ENCODE measurements at places on chromosomes 6 and 20. TPM values are rescaled to one million over a fixed set of nuclear protein-coding genes. Genes with fewer than 3 reads are reported as not detected.

PLN gene
- not detected for total RNA-seq

FERMT1 gene
- total RNA-seq = 7.0 TPM

GTF2H4 gene
- total RNA-seq = 24.9 TPM

SYTL3 gene
- 1.7 TPM for total RNA-seq

PDE10A gene
- total RNA-seq = 12.1 TPM

LY6G6F gene
- total RNA-seq = not detected

TSPYL1 gene
- 80.4 TPM for total RNA-seq

TGM3 gene
- total RNA-seq = not detected

LTA gene
- not detected for total RNA-seq

KCNB1 gene
- total RNA-seq = 0.41 TPM

BTBD3 gene
- total RNA-seq = 29.6 TPM

KIAA0408 gene
- total RNA-seq = 0.60 TPM

KCNQ5 gene
- total RNA-seq = 6.7 TPM

ECT2L gene
- not detected for total RNA-seq

APOM gene
- 4.2 TPM for total RNA-seq

HLA-DMA gene
- total RNA-seq = 0.78 TPM

FLRT3 gene
- total RNA-seq = 4.0 TPM

PRELID3B gene
- total RNA-seq = 196 TPM

NHSL1 gene
- 2.6 TPM for total RNA-seq

RAB44 gene
- not detected for total RNA-seq

TRIM27 gene
- total RNA-seq = 59.1 TPM

SAMD5 gene
- total RNA-seq = 2.7 TPM

ASXL1 gene
- 49.2 TPM for total RNA-seq

MEP1A gene
- not detected for total RNA-seq

CST5 gene
- not detected for total RNA-seq

DAAM2 gene
- total RNA-seq = 0.10 TPM

BTNL2 gene
- total RNA-seq = not detected

ERVFRD-1 gene
- not detected for total RNA-seq

TCP11 gene
- not detected for total RNA-seq

RGS17 gene
- 6.5 TPM for total RNA-seq

KCNK16 gene
- total RNA-seq = not detected

OLIG3 gene
- total RNA-seq = not detected

FAM50B gene
- total RNA-seq = 5.8 TPM

C6orf52 gene
- total RNA-seq = 16.5 TPM

C6orf132 gene
- 0.02 TPM for total RNA-seq

DSN1 gene
- 66.7 TPM for total RNA-seq

LAMA4 gene
- 11.5 TPM for total RNA-seq

AIF1 gene
- not detected for total RNA-seq

TSBP1 gene
- not detected for total RNA-seq

FOXA2 gene
- total RNA-seq = 1.2 TPM

PNLDC1 gene
- not detected for total RNA-seq
